Nucleus accumbens (tissue), 56 donors: ENCODE measurements at places on chromosomes 7 and 10.

- no peak for DNase-seq
Measured at GRCh38 chr7:105819559-105819958, 56.8 kb downstream of the ATXN7L1 start.

DNA sequence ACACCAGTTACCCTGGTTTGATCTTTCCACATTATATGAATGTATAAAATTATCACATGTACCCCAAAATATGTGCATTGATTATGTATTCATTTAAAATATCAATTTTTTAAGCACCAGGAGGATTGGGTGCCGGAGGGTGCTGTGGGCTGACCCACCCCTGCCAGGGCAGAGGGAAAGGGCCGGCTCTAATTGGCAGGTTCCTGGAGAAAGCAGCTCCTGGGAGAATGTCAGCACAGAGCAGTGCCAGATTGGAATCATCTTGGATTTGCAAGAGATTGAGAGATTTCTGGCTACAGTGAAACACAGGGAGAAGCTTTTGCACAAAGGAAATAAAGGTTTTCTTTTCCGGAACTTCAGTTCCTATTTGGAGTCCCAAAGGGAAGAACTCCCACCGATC is 264.4 kb upstream of the TCERG1L start:
- no peak for DNase-seq

DNA sequence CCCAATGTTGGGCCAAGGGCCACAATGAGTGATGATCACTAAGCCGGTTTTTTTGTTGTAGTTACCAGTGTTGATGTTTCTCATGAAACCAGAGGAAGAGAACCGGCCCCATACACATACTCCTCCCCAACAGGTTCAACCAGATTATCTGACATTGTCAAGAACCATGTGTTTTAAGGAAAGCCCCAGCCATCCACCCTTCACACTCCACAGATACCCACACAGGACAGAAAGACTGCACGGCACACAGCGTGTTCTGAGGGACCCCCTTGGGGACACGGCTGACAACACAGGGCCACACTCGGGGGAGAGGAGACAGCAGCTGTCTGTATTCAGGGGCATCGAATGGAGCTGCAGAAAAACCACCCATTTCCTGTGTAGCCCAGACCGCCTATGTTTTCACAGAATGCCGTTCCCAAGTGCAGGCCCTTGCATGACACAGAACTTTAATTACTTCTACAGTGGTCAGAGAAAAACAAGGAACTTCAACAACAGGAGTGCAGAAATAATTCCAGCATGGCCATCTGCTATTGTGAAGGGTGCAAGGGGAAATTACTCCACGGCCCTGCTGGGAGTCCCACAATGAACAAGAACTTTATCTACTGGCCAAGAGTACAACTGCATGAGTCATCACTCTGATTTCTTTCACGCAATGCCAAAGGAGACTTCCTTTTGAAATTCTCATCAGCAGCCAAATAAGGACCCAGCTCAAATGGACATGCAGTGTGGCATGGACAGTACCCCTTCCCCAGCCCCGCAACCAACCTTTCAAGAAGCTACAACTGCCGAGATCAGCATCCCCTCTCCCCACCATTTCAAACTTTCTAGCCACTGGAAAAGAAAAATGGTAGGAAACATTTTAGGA is 2.3 kb downstream of the KLF6 start:
- DNase-seq, result peak; percentile 43

DNA sequence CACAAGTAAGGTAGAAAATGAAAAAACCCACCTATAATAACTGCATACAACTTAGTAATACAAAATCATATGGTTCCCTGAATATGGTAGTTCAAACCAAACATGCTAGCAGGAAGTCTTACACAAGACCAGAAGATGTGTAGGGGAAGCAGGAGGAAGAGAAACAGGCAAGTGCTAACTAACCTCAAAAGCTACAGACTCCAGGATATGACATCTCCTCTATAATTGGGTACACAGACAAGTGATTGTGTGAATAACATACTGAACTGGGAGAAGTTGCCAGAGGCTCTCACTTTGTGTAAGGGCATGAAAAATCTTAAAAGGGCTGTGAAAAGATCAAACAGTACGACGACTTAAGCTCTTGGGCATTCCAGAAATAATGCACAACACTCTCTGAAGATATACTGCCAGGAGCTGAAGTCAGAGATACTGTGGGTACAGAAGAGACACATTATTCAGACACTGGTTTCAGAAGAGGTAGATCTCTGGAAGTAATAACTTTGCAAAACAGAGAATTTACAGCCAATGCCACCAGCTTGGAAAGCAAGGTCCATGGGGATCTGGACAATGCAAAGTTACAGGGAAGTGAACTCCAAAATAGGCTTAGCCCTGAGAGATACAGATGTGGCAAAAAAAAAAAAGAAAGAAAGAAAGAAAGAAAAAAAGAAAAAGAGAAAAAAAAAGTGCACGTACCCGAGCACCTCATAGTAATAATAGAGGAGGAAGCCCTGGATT is 767.2 kb downstream of the TNS3 start:
- no peak for DNase-seq

DNA sequence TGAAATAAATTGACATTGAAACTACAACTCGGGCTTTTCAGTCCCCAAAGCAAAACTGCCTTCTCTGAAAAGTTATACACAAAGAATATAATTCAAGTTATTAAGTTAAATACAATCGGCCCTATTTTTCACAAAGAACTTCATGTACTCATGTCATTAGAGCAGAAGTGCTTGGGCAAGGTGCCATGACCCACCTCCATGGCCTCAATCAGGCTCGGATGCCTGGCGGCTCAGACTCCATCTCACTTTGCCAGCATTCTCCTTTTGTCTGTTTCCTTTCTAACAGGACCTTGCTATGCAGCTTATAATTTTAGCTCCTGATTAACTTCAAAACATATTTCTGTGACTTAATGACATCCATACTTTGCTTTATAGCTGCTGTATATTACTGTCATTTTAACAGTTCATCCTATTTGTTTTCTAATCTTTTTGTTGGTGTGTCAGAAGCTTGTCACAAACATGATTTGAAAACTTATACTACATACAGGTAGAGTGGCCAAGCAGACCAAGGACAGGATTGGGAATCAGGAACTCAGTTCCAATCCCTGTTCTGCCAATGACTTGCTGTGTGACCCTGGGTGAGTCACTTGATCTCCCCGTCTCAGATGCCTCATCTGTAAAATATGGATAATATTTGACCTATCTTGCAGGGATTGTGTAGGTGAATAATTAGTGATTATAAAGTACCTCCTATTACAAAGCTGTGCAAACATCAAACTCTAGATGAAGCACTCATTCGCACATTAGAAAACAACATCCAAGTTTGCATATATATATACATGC is 60.8 kb upstream of the ITGA8 start:
- DNase-seq, result no peak

DNA sequence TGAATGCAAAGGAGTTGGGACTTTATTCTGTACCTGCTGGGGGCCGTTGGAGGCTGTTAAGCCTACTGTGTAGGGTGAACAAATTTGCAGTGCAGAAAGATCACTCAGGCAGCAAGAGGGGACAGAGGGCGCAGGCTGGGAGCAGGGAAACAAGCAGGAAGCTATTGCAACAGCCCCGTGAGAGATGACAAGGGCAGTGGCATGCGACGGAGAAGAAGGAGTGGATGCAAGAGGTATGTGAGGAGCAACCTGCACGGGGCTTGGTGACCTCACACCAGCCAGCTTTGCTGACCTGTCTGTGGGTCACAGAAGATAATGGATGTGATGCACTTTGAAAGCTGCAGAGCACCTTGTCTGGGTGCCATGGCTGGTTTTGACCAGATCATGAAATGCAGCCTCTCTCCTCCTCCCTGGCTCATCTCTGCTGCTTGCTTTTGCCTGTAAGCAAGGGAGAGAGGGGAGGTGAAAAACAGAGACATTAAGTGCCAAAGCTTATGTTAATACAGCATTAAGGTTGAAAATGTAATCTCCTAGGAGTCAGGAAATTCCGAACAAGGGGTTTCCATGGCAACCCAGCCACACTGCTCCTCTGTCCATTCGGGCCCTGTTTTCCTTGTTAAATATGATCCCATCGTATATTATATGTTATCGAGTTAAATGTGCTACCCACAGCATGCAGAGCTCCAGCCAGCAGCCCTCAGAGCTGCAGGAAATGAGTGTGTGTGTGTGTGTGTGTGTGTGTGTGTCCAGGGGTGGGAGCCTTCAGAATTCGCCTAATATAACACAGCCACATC is 314.3 kb upstream of the ZMIZ1 start:
- no peak for DNase-seq

DNA sequence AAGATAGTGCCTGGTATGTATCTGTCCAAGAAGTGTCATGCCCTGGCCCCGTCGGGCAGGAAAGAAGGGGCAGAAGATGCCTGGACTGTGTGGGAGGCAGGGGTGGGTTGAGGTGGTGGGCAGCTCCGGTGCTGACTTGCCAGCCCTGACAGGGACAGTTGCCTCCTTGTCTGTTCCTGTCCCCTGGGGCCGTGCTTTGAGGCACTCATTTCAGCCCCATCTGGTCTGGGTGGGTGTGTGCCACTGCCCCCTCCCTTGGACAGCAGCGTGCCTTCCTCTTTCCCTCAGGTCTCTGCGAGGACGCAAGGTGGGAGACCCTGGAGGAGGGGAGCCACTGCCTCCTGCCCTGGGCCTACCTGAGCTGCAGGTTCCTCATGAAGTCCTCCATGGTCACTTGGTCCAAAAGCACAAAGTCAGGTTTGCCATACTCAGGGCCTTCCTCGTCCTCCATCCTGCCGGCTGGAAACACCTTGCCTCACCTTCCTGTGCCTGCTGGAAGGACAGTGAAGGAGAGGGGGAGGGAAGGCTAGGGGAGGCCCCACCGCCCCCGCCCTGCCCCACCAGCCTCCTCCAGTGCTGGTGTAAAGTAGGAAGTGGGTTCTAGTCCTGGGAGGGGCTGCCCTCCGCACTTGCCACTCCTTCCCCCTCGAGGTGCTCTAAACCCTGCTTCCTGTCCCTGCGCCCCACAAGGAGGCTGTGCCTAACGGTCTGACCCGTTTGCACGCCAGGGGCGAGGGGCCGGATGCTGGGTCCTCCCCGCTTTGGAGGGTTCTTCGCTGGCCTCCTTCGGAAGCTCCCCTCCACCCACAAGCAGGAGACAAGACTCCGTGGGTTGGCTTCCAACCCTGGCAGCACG is at the start of gene MYO1G:
Gene MYO1G, minus strand, starts transcription at position 505 of the 856 bp plus-strand sequence. Its CDS starts 54 bp downstream, at position 451.
- DNase-seq, result no peak

DNA sequence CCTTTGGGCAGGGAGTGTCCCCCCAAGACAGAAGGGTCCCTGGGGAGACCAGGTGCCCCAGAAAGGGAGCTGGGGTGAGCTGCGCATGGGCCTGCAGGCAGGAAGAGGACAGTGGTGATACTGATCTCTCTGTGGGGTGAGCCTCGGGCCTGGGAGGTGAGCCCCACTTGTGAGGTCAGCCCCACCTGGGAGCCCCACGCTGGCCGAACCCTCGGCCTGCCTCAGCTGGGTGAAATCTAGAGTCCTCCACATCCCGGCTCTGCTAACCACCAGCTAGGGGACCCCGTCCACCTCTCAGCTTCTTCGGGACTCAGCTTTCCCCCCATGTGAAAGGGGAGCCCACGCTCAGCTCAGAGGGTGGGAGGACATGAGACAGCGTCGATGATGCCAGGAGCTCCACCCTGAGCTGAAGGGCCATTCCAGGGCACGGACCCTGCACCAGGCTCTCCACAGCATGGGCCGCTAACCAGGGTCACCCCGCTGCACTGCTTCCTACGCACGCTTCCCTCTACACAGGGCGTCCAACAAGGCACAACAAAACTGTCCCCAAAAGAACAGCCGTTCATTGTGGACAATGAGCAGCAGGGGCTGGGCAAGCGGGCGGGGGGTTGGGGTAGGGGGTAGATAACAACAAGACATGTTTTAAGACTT is 48.7 kb downstream of the CAMK2B start:
- no peak for DNase-seq

DNA sequence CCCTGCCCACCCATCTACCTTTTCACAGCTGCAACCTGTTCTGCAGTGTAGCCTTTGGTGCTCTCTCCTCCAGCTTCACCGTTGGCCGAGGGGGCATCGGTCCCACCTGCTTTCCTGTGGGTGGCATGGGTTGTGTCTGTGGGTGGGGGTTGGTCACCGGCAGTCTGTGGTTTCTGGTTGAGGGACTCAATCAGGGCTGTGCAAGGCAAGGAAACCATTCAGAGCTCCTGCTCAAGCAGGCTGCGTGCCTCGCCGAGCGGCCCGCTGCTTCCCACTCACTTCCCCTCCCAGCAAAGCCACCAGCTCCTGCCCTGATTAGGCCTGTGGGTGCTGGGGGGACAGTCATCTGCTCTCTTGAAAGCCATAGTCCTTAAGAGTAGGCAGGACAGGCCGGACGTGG is 9.8 kb downstream of the DNAJB12 start:
- DNase-seq, result no peak

GRCh38 chr10:130967784-130968183 is 343.7 kb downstream of the TCERG1L start:
- no peak for DNase-seq

DNA sequence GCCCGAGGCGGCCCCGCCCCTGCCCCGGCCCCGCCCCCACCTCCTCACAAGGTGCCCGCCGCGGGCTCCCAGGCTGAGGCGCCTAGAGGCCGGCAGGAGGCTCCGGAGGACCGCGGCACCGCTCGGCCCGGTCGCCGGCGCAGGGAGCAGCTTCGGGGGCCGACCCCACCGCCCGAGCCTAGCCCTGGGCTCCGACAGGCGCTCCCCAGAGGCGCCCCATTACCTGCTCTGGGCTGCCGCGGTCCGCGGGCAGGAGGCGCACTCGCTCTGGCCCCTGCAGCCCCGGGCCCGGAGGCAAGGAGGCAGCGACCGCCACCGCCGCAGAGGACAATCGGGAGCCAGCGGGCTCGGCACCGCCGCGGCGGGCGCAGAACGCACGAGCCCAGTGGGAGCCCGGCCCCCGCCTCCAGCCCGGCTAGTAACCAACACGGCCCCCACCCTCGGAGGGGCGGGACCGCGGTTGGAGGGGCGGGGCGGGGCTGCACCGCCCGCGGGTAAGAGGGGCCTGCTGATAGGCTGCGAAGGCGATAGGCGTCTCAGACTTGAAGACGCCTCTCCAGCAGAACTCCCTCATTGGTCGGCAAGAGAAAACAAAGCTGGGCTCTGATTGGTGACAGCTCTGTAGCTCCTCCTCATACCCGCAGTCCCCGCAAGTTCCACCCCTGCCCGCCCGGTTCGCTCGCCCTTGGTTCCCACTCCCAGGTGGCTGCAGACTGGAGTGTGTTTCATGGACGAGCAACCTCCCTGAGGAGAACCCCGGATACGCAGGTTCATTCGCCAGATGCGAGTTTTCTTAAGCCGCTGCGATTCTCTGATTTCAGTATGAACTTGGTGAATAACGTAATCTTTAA is at the start of gene MPP7:
Gene MPP7, minus strand, starts transcription at position 427 of the 851 bp plus-strand sequence. CDS start 64,460 bp downstream, outside the sequence.
- DNase-seq, result peak; percentile 83

GRCh38 chr10:1515780-1516491 is 221.4 kb downstream of the ADARB2 start:
- DNase-seq, result no peak
